ENCODE measurements at places on chromosomes 1 and 21.

DNA sequence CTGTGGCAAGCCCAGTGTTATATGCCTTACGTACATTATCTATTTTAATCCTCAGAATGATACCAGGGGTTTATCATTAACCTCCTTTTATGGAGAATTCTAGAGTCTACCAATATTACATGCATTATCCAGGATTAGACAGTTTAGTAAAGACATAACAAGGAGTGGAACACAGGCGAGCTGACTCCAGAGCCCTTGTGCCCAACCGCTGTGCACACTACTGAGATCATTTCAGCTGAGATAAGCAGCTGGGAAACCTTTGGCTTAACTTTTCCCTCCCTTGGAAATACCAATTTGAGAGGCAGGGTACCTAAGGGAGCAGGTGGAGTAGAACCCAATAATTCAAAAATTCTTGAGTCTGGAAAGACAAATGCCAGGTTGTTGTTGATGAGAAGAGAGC is 59.8 kb upstream of the ATP1B1 start:
- no peak for DNase-seq

DNA sequence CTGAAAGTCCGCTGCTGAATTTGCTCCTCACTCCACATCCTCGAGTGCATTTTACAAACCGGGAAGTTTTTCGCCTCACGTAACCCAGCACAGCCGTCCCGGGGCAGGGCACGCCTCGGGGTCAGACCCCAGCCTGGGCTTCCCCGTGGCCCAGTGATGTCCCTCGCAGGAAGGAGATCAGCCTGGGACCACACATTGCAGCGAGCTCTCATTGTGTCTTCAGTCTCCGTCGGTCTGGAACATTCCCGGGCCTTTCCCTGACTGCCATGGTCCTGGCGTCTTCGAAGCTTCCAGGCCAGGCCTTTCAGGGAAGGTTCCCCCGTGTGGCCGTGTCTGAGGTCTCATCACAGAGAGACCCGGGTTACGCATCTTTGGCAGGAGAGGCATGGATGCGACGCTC is 43.5 kb downstream of the MORN1 start:
- DNase-seq, result no peak

GRCh38 chr1:39268906-39269305 is 64.4 kb downstream of the MACF1 start:
- DNase-seq, result no peak

DNA sequence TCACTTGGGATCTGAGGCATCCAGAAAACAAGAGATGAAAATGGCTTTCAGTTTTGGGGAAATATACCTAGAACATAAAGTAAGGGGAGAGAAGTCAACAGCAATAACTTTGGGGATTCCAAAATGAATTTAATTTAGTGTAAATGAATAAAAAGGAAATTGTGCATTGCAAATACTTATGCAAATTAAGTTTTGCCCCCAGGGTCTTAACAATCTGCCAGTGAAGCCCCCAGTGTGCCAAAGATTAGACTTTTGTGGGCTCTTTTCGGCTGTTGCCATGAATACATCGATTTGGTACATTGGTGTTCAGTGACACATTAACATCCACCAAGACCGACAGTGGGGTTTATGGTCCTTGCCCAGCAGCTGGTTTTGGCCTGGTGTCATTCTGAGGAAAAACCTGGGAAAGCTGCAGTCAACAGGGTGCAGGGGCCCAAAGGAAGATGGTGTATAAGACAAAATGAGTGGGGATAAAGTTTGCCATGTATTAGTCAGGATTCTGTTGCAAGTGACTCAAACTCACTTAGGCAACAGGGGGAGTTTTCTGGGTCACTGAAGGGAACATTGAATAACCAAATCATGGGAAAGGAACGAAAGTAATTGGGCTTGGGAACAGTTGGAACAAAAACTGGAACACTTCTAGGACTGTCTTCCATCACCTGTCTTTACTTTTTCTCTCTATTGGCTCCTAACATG is 30.2 kb upstream of the IGSF3 start:
- no peak for DNase-seq

GRCh38 chr1:173596097-173596825 is 6.6 kb downstream of the SLC9C2 start:
- no peak for DNase-seq

GRCh38 chr1:151809985-151810556 is 4.9 kb upstream of the LINGO4 start:
- DNase-seq, result no peak

- DNase-seq, result no peak
Measured at GRCh38 chr1:183480971-183481441, 8.7 kb downstream of the SMG7 start.

GRCh38 chr1:15017120-15017519 is 136.4 kb upstream of the TMEM51 start:
- DNase-seq, result no peak

- DNase-seq, result peak; percentile 17
Measured at GRCh38 chr1:76867342-76868130, at the start of gene ST6GALNAC5. Gene ST6GALNAC5, plus strand, starts transcription at chr1:76867480.

GRCh38 chr1:228430243-228430642 is 13.6 kb upstream of the TRIM17 start:
- no peak for DNase-seq

DNA sequence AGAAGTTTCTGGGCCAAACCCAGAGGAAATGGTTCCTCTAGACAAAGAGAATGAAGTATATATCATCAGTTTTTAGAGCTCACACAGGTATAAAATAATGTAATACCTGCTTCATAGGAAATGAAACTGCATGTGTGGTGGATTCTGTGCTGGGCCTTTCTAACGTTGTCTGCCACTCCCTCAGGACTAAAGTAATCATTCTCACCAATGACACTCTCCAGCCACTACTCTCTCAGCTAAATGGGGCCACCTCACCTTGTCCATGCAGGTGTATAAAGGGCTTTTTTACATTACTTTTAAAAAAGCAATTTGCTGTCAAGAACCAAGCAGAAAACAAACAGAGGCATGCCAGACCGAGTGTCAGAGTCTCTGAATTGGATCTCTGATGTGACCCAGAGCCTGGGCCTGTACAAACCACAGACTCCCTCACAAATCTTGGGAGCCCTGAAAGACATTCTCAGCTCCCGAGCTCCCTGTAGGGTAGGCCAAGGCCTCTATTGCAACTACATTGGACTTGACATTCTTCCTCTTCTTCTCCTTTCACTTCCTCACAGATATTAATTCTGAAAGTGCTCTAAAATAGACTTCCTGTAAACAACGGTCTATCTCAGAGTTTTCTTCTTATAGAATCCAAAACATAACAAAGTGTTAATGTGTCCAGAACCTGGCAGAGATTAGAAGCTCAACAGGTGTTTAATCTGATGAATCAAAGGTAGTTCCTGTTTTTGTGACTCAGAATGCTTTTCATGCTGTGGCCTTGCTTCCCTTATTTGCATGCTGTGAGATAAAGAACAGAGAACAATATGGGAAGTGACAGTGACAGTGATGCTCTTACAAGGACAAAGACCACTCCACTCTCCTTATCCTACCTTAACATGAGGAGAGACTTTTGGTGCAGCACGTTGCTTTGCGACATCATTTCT is 8.6 kb downstream of the AIM2 start:
- no peak for DNase-seq

DNA sequence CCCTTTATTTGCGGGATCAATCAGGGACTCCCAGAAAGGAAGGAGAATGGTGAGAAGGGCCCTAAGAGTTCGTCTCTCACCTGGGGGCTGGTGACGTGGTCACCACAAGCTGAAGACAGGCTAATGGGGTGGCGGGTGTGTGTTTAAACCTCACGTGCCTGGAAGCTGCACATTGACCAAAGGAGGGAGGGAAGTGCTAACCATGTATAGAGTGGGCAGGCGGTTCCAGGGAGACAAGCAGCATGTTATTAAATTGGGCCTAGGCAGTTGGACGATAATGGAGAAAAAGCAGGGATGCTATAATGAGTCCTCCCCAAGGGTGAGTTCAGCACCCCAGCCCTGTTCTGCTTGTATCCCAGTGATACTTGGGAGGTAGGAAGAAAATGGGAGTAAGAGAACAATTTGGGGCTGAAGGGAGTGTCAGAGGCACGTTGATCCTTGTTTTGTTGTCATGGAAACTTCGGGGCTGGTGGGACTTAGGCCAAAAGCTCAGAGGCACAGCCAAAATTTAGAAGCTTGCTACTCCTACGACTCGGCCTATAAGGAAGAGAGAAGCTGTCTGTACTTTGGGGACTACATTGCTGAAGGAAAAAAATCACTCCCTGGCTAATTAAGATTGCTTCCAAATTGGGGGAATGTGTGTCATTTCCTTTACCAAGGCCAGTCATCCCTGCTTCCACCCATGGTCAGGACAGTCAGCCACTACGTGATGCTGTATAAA is 33.2 kb upstream of the EPHA8 start:
- DNase-seq, result no peak

DNA sequence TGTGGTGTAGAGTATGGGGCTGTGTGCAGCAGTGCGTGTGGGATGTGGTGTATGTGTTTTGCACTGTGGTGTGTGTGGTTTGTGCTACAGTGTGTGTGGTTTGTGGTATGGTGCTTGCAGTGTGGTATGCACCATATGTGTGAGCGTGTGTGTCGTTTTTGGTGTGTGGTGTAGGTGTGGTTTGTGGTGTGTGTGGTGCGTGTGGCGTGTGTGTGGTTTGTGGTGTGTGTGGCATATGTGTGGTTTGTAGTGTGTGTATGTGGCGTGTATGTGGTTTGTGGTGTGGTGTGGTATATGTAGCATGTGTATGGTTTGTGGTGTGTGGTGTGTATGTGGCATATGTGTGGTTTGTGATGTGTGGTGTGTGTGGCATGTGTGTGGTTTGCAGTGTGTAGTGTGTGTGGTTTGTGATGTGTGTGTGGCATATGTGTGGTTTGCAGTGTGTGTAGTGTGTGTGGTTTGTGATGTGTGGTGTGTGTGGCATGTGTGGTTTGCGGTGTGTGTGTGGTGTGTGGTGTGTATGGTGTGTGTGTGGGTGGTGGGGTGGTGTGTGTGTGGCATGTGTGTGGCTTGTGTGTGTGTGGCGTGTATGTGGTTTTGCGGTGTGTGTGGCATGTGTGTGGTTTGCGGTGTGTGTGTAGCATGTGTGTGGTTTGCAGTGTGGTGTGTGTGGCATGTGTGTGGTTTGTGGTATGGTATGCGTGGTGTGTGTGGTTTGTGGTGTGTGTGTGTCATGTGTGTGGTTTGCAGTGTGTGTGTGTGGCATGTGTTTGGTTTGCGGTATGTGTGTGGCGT is 53.5 kb upstream of the TRAPPC10 start:
- no peak for DNase-seq

- DNase-seq, result no peak
Measured at GRCh38 chr1:97063532-97063931, 341.9 kb downstream of the PTBP2 start.

- no peak for DNase-seq
Measured at GRCh38 chr1:158496374-158496773, 24.4 kb downstream of the OR10R2 start.

DNA sequence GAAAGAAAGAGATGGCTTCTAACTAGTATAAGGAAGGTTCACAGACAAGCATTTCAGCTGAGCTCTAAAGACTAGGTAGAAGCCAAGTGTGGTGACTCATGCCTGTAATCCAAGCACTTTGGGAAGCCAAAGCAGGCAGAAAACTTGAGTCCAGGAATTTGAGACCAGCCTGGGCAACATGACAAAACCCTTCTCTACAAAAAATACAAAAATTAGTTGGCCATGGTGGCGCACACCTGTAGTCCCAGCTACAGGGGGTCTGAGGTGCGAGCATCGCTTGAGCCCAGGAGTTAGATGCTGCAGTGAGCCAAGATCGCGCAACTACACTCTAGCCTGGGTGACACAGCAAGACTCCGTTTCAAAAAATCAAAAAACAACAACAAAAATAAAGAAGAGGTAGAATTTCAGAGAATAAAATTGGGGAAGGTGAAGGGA is 27.8 kb downstream of the FBXO42 start:
- no peak for DNase-seq

- no peak for DNase-seq
Measured at GRCh38 chr1:178819123-178819522, 51.8 kb downstream of the ANGPTL1 start.

GRCh38 chr1:80918380-80918779 is 882.4 kb upstream of the ADGRL2 start:
- no peak for DNase-seq

DNA sequence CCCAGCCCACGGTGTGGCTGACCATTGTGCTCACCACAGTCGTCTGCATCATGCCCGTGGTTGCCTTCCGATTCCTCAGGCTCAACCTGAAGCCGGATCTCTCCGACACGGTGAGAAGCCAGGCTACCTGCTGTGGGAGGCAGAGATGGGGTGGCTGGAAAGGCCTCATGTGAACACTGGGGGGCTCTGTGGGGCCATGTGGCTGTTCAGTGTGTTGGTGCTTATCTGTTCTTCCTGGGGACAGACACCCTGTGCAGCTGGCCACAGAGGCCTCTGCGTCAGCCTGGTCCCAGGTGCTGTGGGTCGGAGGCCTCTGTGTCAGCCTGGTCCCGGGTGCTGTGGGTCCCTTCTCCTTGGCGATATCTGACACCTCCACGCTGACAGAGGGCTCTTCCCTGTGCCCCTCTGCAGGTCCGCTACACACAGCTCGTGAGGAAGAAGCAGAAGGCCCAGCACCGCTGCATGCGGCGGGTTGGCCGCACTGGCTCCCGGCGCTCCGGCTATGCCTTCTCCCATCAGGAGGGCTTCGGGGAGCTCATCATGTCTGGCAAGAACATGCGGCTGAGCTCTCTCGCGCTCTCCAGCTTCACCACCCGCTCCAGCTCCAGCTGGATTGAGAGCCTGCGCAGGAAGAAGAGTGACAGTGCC is 23.2 kb downstream of the ATP8B2 start:
- no peak for DNase-seq

DNA sequence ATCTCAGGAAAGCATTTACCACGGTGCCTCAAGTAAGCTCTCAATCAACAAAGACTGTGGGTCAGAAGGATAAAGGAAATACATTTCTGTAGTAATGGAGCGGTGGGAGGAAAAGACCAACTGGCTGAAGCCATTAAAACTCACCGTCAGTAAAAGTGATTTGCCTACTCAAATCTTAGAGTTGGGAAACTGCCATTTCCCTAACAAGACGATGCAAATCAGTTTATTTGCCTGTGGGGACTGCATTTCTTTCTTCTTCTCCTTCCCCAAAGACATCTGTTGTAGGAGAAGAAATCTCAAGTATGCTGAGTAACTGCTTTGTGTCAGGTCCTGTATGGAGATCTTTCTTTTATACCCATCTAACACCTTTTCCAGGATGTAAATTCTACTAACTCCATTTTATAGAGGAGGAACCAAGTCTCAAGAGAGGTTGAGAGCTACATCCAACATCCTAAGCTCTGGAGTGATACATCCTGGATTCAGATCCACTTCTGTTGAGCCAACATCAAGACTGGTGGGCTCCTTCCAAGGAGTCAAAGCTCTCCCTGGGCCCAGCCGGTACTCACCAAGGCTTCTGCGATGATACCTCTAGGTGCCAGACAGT is 219.3 kb upstream of the FGGY start:
- no peak for DNase-seq

DNA sequence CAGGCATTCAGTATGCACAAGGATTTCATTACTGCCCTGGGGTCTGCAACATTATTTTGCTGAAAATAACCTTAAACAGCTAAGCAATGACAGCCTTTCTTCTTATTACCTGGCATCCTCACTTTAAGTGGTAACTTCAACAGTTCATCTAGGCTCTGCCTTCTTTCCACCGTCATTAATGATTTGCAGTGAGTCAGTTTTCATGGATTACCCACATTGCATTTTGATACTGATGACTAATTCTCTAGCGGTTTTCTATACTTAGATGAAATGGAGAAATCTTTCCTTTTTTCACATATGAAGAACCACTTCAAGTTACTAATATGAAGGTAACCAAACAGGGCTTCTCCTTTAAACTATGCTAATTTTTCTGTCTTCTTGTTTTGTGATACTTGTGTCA is 226.9 kb upstream of the TMPRSS15 start:
- DNase-seq, result no peak

Measured in NCI-H1436 treated with DMSO at 0.1 percent for 48 hours (cell line).